Midbrain (tissue), 1 donor: ENCODE measurements at places on chromosomes 4 and X.
A peak's percentile ranks its signal among the peaks of the same experiment; 100 is the strongest.

DNA sequence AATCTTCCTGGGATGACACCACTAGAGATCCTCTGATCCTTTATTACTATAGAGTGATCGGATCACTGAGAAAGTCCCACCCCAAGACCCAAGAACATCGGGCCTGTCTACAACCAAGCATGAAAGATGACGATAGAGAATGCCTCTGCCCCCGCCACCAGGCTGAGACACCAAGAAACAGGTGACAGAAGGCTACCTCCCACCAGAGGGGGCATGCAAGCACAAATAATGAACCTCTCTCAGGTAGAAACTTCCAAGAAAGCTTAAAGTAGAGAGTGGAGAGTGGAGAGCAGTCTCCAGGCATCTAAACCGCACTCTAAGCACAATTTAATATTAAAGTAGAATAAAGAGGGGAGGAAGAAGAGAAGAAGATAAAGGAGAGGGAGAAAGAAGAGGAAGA, 402.6 kb downstream of the INPP4B start:
- DNase-seq = no peak

- no peak for DNase-seq
These were observed 18.5 kb downstream of the APLN start for GRCh38 chrX:129636175-129636681.

DNA sequence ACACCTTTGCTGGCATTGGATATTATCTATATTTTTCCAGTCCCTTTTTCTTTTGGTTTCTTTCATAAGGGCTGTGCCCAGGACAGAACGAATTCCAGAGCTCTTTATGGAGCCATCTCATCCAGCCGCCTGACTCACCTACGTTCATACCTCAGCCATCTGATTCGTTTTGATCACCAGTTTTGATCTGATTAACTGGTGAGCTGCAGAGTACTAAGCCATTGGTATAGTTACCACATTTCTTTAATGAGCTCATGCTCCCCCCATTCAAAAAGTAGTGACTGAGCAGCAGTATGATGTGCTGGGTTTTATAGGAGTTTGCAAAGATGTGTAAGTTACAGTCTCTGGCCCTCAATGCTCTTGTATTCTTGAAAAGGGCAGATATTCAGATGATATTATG, 43.0 kb upstream of the CDKN2AIP start:
- no peak for DNase-seq

DNA sequence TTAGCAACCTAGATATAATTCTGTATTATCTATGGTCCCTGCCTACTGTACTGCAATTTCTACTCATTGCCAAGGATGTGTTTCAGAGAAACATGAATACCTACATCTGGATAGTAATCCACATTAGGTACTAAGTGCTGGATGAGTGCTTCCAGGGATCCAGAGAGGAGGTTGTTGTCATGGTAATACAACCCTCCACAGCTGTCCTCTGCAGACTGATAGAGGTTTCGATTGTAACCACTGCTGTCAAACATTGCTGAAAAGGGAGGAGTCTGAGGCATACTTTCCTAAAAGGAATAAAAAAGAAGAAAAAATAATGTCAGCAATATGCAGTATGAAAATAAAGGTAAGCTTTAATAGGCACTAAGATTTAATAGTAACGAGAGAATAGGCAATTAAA, 12.5 kb downstream of the RASGEF1B start:
- no peak for DNase-seq

GRCh38 chr4:71141125-71141524, 147.7 kb downstream of the DCK start:
- DNase-seq = no peak

- no peak for DNase-seq
These were observed 1054.3 kb downstream of the FAT4 start for GRCh38 chr4:126369076-126369475.

GRCh38 chrX:48753708-48754228, 7.8 kb upstream of the GLOD5 start:
- no peak for DNase-seq

GRCh38 chr4:119559044-119559647, 69.5 kb downstream of the PDE5A start:
- peak; percentile 48 for DNase-seq

- DNase-seq = no peak
These were observed 5.0 kb upstream of the PPID start for GRCh38 chr4:158728236-158728635.

DNA sequence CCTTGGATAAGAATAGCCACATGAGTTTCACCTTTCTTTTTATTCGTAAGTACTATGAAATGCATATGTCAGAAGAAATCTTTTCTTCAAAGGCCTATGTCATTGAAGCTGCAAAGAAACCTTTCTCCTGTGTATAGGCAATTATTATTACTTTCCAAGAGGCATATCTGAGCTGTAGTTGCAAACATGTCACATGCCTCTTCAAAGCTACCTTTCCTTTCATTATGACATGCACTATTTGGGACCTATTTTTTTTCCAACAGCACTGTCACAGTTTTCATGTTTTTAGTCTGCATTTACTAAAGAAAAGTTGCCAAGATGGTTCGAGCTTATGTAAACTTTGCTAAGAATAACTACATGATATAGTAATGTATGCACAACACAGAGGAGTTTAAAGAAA, 548.8 kb upstream of the GALNT7 start:
- DNase-seq = no peak

- no peak for DNase-seq
These were observed 214.6 kb upstream of the CTSO start for GRCh38 chr4:156168288-156168687.

DNA sequence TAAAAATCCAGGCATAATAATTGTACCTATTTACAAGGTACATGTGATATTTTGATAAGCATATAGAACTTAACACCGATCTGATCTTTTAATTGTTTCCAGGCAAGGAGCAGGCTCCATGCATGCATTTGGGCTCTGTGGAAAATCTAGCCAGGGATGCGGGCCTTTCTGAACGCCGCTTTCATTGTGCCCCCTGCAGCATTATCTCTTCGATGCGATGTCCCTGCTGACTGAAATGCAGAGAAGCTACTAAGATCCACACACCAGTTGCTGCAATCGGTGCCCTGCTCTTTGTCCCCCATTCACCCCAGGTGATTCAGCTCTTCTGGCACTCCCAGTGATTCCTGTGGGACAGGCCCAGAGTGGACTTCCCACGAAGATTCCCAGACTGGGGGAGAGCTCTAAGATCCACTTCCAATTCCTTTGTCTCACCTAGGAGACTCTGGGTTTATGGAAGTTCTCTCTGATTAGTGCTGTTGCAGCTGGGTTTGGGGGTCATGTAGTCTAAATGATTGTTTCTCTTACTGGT, 254.3 kb upstream of the AGA start:
- no peak for DNase-seq

- no peak for DNase-seq
These were observed 125.2 kb downstream of the ELOVL6 start for GRCh38 chr4:110073053-110073845.

DNA sequence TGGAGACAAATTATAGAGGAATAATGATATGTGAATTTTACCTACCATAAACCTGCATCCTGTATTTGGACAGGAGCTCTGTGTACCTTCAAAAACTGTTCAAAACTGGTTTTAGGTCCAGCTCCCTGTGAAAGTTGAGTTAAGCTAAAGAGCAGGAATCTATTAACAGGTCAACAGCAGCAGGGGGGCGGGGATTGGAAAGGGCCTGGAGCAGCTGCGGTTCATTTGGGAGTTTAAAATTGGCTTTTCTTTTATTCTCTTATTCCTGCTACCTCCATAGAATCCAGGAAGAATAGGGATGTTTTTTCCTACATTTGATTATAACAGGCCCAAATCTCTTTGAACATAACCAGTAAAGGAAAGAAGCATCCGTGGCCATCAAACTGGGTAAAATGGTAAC, 23.8 kb downstream of the SHROOM3 start:
- DNase-seq = no peak

- no peak for DNase-seq
These were observed 239.0 kb upstream of the JADE1 start for GRCh38 chr4:128570387-128570975.

DNA sequence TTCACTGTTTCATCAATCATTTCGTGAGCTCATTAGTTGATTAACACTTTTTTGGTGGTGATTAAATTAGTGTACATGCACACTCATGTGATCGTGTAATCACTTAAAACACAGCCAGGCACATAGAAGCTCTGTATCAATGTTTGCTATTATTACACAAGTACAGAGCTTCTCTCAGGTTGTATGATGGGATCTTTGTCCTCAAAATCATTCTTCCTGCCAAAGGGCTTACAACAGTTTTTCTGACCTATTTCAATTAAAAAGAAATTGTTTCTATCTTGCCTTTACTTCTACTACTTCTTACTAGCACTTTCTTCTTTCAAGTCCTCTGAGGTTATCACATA, 145.1 kb downstream of the AMELX start:
- no peak for DNase-seq

- DNase-seq = no peak
These were observed 660.0 kb upstream of the POU3F4 start for GRCh38 chrX:82848111-82848510.

- DNase-seq = no peak
These were observed 196.4 kb downstream of the LRBA start for GRCh38 chr4:150818661-150819060.

- DNase-seq = no peak
These were observed 495.1 kb upstream of the FAT1 start for GRCh38 chr4:187218705-187219245.

DNA sequence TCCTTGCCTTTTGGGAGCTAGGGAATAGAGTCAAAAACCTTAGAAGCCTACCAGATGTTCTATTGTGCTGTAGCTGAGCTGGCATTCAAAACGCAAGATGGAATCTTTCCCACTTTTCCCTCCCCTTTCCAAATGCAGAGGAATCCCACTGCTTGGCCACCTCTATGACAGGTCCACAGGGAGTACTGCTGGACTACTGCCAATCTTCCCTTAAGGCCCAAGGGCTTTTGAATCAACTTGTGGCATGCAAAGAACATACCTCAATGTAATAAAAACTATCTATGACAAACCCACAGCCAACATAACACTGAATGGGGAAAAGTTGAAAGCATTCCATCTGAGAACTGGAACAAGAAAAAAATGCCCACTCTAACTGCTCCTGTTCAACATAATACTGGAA, 139.2 kb upstream of the AGTR2 start:
- DNase-seq = no peak

GRCh38 chr4:25811374-25811690, 51.5 kb downstream of the SEL1L3 start:
- no peak for DNase-seq

GRCh38 chr4:108107101-108107500, 61.6 kb downstream of the LEF1 start:
- no peak for DNase-seq

GRCh38 chr4:161189286-161190134, 974.3 kb downstream of the FSTL5 start:
- DNase-seq = no peak

DNA sequence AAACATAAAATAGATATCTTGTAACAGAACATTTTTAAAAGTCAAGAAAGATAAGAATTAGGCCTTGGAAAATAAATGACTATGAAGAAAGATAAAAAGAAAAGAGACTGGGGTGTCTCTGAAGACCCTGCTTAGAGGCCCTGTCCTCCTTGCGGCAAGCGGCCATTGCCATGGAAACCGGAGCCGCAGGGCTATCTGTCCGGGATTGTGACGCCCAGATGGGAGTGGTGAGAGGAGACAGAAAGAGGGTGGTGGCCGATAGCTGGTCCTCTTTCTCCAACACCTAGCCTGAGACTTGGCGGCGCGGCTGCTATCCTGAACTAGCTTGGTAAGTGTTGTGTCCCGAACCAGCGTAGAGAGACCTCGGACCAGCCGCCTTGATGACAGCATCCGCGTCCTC, at the start of gene DUSP21:
TSS of gene DUSP21 (plus strand) at position 269 of the 400 bp plus-strand sequence. CDS start at position 381, 112 bp downstream.
- no peak for DNase-seq

GRCh38 chr4:17134100-17134499, 235.7 kb upstream of the LDB2 start:
- DNase-seq = no peak
